ENCODE measurements at places on chromosomes 2 and 18.

DNA sequence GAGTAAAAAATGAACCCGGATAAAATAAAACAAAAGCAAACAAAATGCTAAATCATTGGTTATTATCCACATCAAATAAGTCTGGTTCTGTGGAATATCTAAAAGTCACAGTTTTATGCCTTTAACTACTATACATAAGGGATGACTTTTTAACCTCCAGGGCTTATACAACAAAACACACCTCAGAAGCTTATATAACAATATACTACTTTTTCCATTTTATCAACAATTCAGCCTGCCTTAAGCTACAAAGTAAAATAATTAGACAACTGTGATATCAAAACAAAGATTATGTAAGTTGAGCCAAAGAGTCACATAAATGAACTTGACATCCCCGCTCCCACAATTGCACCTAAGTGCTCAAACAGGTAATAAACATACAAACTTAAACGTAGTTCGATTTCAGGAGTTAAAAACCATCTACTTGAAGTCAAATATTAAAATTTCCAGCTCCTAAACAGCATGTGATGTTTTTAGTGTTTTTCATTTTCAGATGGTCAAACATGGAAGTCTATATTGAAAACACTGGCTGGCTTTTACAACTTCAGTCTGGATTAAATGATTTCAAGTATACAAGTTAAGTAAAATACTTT, 54.7 kb downstream of the ATIC start:
- no peaks in the 10 kb centered on the region for H3K36me3 ChIP-seq
- no peaks in the 10 kb centered on the region for H3K27me3 ChIP-seq
- no peak for DNase-seq
- H3K4me3 ChIP-seq = no peak overlapping the region

DNA sequence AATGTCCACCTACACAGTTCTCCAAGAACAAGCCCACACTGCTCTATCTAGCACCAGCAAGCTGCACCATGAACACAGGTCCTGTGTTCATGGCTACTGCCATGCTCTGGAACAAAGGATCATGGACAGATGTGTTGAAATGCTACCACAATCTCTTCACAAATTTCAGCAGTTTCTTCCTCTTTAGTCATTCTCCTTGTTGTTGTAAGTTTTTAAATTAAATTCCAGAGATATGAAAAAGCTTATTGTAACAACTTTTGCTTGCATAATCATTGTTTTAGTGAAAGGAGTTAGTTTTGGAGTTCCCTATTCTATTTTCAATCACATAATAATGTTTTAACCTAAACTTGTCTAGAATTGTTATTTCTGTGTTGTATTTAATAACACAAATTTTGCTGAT, 17.2 kb upstream of the NAPG start:
- no peak overlapping the region for H3K4me3 ChIP-seq
- H3K27ac ChIP-seq = no peak overlapping the region
- peaks cover 11% of the 10 kb centered on the region for H3K4me1 ChIP-seq
- no peaks in the 10 kb centered on the region for H3K27me3 ChIP-seq
- H3K36me3 ChIP-seq = no peaks in the 10 kb centered on the region

GRCh38 chr2:237041231-237041630, 44.5 kb upstream of the COPS8 start:
- H3K4me1 ChIP-seq = no peaks in the 10 kb centered on the region
- no peaks in the 10 kb centered on the region for H3K27me3 ChIP-seq
- H3K36me3 ChIP-seq = no peaks in the 10 kb centered on the region
- no peak overlapping the region for H3K27ac ChIP-seq

DNA sequence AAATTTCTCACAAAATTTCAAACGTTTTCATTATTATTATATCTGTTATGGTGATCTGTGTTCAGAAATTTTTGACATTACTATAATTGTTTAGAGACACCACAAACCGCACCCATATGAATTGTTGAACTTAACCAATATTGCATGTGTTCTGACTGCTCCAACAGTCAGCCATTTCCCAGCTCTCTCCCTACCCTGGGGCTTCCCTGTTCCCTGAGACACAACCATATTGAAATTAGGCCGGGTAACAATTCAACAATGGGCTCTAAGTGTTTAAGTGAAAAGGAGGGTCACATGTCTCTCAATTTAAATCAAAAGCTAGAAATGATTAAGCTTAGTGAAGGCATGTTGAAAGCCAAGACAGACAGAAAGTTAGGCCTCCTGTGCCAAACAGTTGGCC, 424.0 kb downstream of the DSC3 start:
- H3K4me1 ChIP-seq = no peaks in the 10 kb centered on the region
- DNase-seq = no peak
- no peaks in the 10 kb centered on the region for H3K36me3 ChIP-seq
- H3K4me3 ChIP-seq = no peak overlapping the region
- no peak overlapping the region for H3K27ac ChIP-seq
- H3K27me3 ChIP-seq = no peaks in the 10 kb centered on the region

DNA sequence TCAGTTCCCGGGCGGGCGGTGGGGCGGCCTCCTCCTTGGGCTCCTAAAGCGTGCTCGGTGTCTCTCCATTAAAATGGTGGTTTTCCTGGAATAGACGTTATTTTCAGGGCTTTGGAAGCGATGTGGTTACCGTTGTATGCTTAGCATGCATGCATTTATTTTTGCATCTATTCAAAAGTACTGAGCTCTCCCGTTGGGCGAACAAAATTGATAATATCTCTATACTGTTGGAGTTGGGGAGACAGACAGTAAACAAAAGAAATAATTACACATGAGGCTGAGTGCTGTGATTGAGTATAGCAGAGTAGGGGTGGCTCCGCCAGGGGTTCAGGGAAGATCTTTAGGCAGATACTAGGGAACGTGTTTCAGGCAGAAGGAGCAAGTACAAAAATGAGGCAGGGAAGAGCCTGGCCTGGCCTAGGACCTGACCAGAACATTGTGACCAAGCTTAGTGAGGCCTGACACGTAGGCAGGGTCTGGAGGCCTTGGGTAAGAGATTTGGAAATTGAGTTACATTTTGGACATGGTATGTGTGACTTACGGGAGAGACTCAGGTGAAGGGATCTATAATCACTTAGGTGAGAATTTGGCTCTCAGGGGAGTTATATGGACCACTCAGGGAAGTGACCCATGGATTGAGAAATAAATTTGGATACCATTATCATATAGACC, 674 bp downstream of the NCAPH start:
- H3K36me3 ChIP-seq = no peaks in the 10 kb centered on the region
- peak overlapping the region; percentile 83 for H3K4me3 ChIP-seq
- peak overlapping the region; percentile 93 for H3K27ac ChIP-seq
- DNase-seq = no peak
- H3K27me3 ChIP-seq = no peaks in the 10 kb centered on the region
- H3K4me1 ChIP-seq = peaks cover 17% of the 10 kb centered on the region

DNA sequence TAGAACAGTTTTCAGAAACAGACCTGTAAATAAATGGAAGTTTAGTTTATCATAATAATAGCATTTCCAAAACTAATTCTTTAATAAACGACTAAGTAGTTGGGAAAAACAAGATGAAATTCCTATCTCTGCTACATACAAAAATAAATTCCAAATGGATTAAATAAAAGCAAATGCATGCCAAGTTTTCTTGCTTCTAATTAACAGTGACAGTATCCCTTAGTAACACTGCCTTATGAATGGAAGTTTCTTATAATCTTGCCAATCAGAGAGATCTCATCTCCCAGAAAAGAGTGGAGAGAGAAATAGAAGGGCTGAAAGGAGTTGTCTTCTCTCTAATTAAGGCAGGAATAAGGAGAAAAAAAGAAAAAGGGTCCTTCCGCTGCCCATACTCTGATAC, 133.9 kb downstream of the GFPT1 start:
- no peaks in the 10 kb centered on the region for H3K36me3 ChIP-seq
- peak overlapping the region; percentile 42 for H3K27ac ChIP-seq
- H3K27me3 ChIP-seq = no peaks in the 10 kb centered on the region

- no peak overlapping the region for H3K4me3 ChIP-seq
- H3K4me1 ChIP-seq = no peaks in the 10 kb centered on the region
- H3K36me3 ChIP-seq = no peaks in the 10 kb centered on the region
- no peak for DNase-seq
These were observed 166.6 kb downstream of the RNF144A start for GRCh38 chr2:7083580-7084509.

DNA sequence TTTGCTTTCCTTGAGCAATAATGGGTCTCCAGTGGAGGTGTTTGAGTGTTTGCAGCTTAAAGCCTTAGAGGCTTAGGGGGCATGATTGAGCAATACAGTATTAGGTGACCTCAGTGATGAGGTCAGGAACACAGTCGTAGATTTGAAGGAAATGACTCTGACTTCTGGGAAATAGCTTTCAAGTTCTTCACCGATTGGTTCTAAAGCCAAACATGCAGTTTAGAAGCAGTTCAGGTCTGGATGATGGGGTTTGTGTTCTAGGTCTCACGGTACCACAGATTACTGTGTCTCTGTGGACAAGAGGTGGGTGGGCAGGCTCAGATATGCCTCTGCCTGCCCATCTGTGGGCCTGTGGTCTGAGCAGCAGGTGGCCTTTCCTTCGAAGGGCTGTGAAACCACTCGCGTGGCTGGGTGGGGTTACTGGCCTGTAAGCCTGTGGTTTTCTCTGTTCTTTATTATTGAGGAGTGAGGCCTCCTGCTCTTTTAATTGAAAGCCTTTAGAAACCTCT, 7.8 kb downstream of the MTHFD2 start:
- H3K4me1 ChIP-seq = peaks cover 52% of the 10 kb centered on the region
- peaks cover 30% of the 10 kb centered on the region for H3K36me3 ChIP-seq
- H3K27ac ChIP-seq = peak overlapping the region; percentile 28
- no peak for DNase-seq

DNA sequence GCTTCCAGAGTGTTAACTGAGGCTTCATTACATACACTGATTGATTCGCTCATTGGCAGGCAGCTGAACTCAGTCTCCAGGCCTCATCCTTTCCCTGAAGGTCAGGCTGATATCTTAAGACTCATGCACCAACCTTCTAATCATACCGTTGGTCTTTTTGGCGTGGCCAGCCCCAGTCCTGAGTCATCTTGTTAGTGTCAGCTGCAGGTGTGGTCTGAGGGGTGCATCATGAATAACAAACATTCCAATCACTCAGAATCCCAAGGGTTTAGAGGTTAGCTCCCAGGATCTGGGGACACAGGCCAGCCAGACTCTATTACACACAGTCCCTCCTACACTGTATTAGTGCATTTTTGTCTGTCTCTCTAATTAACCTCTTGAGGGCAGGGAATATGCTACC, 271.5 kb downstream of the HRH4 start:
- H3K4me1 ChIP-seq = peaks cover 10% of the 10 kb centered on the region
- no peak overlapping the region for H3K4me3 ChIP-seq
- no peaks in the 10 kb centered on the region for H3K27me3 ChIP-seq
- DNase-seq = no peak

DNA sequence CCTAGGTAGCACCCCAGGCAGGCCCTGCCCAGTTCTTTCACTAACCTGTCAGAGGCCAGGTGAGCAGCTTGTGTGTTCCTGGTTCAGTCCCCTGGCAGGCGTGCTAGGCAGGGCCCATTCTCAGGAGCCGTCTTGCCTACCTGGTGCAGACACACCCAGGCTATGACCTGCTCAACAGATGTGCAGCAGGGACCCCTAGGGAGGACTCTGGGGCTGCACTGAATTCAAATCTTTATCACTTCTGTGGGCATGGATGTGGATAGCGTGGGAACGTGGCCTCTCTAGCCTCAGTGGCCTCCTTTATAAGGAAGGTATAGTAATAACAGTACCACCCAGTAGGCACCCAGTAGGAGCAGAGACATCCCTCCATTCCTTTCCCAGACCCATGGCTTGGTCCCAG, 48.4 kb downstream of the PLEKHB2 start:
- no peak for DNase-seq
- no peaks in the 10 kb centered on the region for H3K36me3 ChIP-seq
- H3K27ac ChIP-seq = no peak overlapping the region

- no peak overlapping the region for H3K27ac ChIP-seq
- no peak for DNase-seq
- H3K4me1 ChIP-seq = peaks cover 12% of the 10 kb centered on the region
- no peak overlapping the region for H3K4me3 ChIP-seq
- no peaks in the 10 kb centered on the region for H3K27me3 ChIP-seq
- H3K36me3 ChIP-seq = no peaks in the 10 kb centered on the region
These were observed 39.9 kb upstream of the DARS1 start for GRCh38 chr2:136025057-136025973.

DNA sequence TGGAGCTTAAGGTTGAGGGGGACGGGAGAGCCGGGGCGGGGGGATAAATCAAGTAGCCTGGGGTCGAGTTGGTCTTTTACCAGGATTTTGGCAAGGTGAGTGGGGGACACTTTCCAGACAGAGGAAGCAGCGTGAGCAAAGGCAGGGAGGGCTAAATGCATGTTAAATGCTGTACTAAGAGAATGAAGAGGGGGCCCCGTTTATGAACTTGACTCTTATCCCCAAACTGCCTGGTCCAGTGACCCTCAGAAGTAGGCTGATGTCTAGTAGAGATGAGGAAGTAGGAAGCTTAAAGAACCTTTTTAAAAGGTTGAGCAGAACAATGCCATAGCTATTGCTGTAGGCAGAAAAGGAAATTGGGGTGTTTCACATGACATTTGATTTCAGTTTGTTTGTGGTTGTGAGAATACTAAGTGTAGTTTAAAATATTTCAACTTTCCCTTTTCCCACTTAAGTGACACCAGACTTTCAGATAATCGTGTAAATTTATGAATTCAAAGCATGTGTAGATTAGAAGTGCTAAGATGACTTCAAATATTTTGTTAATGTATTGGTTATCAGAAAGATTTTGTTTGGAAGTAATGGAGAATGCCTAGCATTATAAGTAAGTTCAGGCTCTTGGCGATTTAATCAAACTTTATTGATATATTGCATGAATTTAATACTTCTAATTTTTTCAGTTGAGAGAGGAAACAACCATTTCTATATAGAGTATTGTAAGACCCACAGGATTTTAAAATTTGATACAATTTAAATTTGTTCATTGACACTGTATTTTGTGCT, 1.8 kb downstream of the REL start:
- no peaks in the 10 kb centered on the region for H3K27me3 ChIP-seq
- H3K36me3 ChIP-seq = no peaks in the 10 kb centered on the region
- no peak for DNase-seq
- H3K4me1 ChIP-seq = peaks cover 43% of the 10 kb centered on the region
- peak overlapping the region; percentile 91 for H3K27ac ChIP-seq
- peak overlapping the region; percentile 94 for H3K4me3 ChIP-seq

- H3K27me3 ChIP-seq = no peaks in the 10 kb centered on the region
- no peaks in the 10 kb centered on the region for H3K4me1 ChIP-seq
- H3K36me3 ChIP-seq = no peaks in the 10 kb centered on the region
- no peak overlapping the region for H3K27ac ChIP-seq
- peak; percentile 43 for DNase-seq
These were observed 39.6 kb downstream of the MARCO start for GRCh38 chr2:118981632-118982031.

- no peaks in the 10 kb centered on the region for H3K36me3 ChIP-seq
- H3K27me3 ChIP-seq = no peaks in the 10 kb centered on the region
- no peak overlapping the region for H3K27ac ChIP-seq
- no peak overlapping the region for H3K4me3 ChIP-seq
- H3K4me1 ChIP-seq = no peaks in the 10 kb centered on the region
These were observed 26.2 kb downstream of the UNC50 start for GRCh38 chr2:98634406-98635092.

GRCh38 chr2:30034052-30034775, 112.6 kb upstream of the YPEL5 start:
- H3K4me3 ChIP-seq = no peak overlapping the region
- DNase-seq = no peak
- no peak overlapping the region for H3K27ac ChIP-seq
- H3K36me3 ChIP-seq = no peaks in the 10 kb centered on the region
- no peaks in the 10 kb centered on the region for H3K4me1 ChIP-seq
- H3K27me3 ChIP-seq = no peaks in the 10 kb centered on the region

GRCh38 chr2:3319745-3320566, 57.7 kb downstream of the EIPR1 start:
- H3K4me3 ChIP-seq = no peak overlapping the region
- H3K27ac ChIP-seq = no peak overlapping the region
- H3K36me3 ChIP-seq = no peaks in the 10 kb centered on the region
- no peaks in the 10 kb centered on the region for H3K27me3 ChIP-seq

- no peak for DNase-seq
- H3K4me3 ChIP-seq = no peak overlapping the region
- H3K36me3 ChIP-seq = no peaks in the 10 kb centered on the region
- no peak overlapping the region for H3K27ac ChIP-seq
- peaks cover 1% of the 10 kb centered on the region for H3K4me1 ChIP-seq
These were observed 155.0 kb upstream of the GCFC2 start for GRCh38 chr2:75865702-75866101.

All from vagina (tissue), 2 donors.